ENCODE measurements at places on chromosomes 6 and 20.

DNA sequence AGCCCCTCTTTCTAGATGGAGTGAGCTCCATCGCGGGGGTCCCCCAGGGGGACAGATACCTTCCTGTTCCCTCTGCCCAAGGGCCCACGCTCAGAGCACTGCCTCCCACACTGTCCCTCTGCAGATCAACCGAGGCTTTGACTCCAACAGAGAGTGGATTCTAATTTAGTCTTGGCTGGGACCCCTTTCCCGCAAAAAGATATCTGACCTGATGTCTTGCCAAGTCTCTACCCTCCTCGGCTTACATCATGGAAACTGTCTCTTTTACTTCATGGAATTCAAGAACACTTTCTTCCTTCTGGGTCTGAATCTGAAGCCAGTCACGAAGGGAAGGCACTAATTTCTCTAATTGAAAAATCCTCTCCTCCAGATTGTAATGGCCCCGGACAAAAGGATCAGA is 278.0 kb downstream of the BMP7 start:
- DNase-seq, result no peak

GRCh38 chr6:136508725-136509392 is 41.4 kb downstream of the MAP7 start:
- DNase-seq, result peak; percentile 24

DNA sequence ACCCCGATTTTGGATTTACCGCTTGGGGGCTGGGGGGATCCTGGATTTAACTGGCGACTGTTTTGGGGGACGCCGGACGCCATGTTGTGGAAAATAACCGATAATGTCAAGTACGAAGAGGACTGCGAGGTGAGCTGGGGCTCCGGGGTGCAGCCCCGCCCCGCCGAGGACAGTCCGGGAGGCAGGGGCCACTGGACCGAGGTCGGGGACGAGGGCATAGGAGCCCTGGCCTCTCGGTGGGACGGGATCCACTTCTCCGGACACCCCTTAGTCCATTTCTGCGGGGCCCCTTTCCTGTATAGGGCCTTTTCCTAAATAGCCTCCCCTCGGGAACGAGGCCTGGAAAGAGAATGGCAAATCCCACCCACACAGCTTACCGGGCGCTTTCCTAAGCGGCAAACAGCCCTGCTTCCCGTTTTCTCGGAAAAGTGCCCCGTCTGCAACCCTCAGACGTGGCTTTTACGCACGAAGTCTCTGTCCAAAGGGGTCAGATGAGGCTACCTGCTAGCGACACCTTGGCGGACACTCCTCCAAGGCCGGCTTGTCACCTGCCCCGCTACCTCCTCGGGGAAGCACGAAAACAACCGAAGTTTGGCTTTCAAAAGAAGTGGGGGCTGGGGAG is 469 bp downstream of the TFAP2C start:
- DNase-seq, result no peak

- peak; percentile 52 for DNase-seq
Measured at GRCh38 chr20:53126185-53126584, 154.0 kb downstream of the TSHZ2 start.

DNA sequence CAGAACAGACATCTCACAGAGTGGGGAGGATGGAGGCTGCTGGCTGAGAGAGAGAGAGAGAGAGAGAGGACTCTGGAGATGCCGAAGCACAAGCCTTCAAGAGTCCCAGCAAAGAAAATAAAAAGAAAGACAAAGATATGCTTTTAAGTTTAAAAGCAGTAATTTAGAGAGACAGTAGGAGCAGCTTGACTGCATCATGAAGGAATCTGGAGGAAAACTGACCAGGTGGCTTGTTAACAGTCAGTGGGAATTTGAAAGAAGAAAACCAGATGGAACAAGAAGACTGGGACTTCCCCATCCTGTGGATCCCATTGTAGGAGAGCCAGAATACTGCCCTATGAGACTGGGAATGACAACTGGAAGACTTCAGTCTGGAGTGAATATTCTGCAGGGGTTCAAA is 46.3 kb upstream of the PLN start:
- DNase-seq, result no peak

- DNase-seq, result no peak
Measured at GRCh38 chr6:160692369-160692959, 9.6 kb upstream of the PLG start.

GRCh38 chr20:37516811-37517750 is 4.0 kb upstream of the NNAT start:
- DNase-seq, result peak; percentile 69

GRCh38 chr6:44247338-44248302 is 719 bp downstream of the HSP90AB1 start:
- no peak for DNase-seq

DNA sequence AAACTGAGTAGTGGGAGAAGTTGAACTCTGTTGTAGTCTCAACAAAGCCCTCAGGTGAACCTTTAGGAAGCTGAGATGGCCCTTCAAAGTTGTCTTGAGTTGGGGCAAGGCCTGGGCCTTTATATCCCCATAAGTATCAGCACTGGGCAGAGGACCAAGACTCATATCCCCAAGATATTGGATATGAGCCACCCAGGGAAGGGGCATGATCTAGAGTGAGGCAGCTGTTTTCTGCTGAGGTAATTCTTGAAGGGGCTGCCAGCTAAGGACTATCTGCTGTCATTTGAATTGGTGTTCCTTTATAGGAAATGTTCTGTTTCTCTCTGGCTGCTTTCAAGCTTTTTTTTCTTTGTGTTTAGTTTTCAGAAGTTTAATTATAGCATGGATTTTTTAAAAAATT is 140.7 kb upstream of the FLRT3 start:
- DNase-seq, result no peak

- peak; percentile 22 for DNase-seq
Measured at GRCh38 chr20:10490706-10491105, 55.6 kb downstream of the SLX4IP start.

DNA sequence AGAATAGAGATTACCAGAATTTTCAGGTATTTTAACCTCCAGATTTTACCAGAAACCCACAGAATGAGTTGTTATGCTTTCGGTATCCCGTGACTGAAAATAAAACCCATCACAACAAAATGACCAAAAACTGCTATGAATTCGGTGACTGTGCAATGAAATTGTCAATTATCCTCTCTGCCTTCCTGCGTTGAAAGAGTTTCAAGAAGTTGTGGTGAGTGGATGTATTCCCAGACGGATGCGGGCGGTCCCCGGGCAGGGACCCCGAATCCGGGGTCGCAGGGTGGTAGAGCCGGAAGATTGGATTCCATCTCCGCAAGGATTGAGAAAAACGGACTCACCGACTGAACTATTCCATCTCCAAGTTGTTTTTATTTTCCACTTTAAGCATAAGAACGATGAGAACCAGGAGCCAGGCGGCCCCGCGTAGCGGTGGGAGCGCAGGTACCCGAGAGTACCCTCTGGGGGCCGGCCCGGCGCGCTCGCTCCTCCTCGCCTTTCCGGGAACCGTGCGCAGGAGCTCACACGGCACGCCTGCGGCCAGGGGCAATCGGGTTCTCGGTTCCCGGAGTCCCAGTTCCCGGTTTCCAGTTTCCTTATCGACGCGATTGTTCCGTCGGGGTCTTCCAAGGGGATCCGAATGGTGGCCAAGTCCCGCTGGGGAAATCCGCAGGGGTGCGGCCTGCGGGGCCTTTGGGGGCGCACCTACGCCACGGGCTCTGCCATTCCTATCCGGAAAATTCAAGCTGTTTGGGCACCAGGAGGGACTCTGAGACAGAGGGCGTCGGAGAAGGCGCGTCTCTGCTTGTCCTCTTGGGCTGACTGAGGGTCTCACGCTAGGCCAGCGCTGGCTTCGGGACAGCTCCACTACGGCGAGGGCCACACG is 104.9 kb upstream of the PRDM1 start:
- DNase-seq, result no peak

GRCh38 chr6:8400663-8401062 is 34.7 kb downstream of the SLC35B3 start:
- DNase-seq, result no peak

GRCh38 chr6:63245909-63246308 is 34.6 kb downstream of the FKBP1C start:
- no peak for DNase-seq

DNA sequence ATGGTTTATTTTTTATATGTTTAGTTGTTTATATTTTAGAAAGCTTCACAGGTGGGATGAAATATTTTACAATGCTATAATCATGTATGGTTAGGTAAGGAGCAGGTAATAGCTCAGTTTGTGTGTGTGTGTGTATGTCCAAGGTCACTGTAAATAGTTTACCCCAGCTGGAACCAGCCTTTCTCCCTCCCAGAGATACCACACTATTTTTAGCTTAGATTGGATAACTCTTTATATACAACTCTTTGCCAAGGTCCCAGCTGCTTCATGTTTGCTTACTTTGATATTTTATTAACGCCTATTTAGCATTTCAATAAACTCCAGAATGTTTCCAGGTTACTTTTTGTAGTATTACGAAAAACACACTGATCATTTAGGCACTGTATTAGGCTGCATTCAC is 1.8 kb upstream of the PEX7 start:
- DNase-seq, result no peak

GRCh38 chr20:14918976-14919375 is 581.6 kb upstream of the FLRT3 start:
- no peak for DNase-seq

DNA sequence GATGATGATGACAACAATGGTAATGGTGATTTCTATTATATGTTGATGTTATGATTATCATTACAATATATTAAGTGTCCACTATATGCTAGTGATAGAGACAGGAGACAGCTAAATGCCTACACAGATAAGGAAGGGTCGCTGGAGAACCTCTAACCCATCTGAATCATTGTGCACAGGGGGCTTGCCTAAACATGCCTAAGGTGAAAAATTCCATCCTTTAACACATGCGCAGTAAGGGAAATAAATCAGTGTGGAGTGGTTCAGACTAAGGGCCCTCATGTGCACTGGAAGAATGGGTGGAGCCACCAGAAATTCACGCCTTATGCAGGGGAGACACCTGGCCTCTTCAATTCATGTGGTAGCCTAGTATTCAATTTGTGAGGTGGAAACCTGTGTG is 120.4 kb downstream of the TPBG start:
- no peak for DNase-seq

DNA sequence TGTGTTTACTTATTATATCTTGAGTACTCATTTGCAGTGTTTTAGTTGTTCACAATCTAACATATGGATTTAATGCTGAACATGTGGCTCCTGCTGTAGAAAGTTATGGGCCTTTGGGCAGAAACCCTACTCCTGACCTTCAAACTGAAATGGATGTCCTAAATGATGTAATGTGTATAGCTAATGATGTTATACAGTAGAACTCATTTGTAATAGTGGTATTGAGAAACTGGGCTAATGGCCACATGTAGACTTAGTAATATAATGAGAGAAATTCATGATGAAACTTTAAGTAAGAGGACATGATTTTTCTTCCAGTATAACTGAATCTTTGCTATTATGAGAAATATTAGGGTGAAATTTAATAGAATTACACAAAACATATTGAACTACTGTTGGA is 121.3 kb upstream of the PTPRK start:
- no peak for DNase-seq

DNA sequence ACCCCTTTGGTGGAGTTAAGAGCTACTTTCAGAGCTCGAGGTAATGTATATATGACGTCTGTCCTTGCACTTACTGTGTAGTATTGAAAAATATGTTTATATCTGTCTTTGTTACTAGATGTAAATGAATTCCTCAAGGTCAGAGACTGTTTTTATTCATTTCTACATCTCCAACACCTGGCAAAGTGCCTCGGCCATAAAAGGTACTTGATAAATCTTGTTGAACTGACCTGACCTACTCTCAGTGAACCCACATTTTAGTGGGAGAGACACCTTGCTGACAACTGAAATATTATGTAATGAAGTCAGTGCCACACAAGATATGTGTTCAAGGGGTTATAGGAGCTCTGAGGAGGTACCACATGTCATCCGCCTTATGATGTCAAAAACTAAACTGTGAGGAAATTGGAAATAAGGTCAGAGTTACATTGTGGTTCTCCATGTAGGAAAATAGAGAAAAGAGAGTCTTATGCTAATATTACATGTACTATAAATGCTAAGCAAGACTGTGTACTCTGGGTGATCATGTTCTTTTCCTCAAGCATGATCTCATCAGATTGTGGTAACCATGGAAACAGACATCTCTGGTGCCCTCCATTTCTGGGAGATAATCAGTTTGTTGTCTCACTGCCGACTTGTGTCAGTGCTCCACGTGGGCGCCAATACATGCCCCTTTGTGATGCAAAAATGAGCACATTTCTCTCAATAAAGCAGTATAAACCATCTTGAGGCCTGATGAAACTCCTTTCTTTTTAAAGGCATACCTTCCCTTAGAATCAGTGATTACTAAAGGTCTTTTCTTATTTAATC is 5.7 kb upstream of the TMEM30A start:
- no peak for DNase-seq

DNA sequence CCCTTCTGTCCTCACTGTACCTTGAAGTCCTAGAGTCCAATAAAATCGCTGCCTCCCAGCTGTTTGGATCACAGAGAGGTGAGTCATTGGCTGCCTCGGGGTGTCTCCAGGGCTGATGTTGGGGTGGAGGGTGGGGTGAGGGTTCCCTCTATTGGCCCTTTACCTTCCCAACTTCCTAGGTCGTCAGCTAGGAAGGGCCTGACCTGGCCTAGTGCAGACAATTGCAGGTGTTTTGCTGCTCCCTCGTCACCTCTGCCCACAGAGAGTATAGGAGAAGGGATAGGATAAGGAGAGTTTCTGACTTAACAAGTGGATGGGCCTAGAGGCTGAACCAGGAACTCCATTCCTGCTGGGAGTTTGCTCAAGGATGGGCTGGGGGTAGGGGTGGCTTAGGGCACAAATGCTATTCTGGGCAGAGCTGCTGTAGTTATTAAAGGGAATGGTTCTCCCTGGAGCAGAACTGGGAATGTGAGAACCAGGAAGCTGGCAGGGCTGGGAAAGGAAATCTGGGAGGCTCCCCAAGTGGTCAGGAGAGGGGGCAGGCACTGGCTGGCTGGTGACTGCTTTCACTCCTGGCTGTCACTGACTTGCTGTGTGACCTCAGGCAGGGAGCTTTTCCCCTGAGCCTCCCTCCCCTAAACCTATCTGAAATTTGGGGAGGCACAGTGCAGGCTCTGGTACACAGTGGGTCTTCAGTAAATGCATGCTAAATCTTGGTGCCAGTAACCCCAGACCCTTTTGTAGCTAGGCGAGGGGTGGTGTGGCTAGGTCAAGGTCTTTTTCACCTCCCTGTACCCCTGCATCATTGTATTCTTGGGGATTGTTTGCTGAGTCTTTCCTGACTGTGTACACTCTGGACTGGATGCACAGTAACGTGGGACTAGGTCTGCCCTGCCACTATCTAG is 1.5 kb downstream of the TP53INP2 start:
- no peak for DNase-seq

DNA sequence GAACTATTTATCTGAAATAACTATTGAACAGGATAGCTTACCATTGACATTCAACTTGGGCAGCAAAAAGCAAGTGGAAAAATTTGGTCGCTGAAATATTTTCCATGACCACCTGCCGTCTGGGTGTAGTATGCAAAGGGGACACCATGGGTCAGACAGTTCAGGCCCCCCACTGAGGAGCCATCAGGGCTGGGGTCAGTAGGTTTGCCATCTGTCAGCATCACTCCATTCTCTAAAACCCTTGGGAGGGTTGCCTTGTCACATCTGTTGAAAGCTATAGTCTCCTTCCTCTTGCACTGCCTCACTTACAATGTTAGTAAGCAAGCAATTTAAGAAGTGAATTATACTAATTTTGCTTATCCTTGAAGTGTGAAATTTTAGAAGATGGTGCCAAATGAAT is 44.9 kb downstream of the NRN1 start:
- no peak for DNase-seq

- peak; percentile 36 for DNase-seq
Measured at GRCh38 chr6:140538926-140539325, 1164.5 kb upstream of the CITED2 start.

GRCh38 chr6:167474725-167475124 is 149.8 kb downstream of the TTLL2 start:
- DNase-seq, result no peak
